ENCODE measurements at places on chromosomes 6 and 20.
A peak's percentile ranks its signal among the peaks of the same experiment; 100 is the strongest.

- DNase-seq = no peak
Observed at GRCh38 chr6:74248966-74249365, 553.0 kb downstream of the CD109 start.

GRCh38 chr6:132020138-132020581 lies 69.0 kb upstream of the CCN2 start:
- no peak for DNase-seq

DNA sequence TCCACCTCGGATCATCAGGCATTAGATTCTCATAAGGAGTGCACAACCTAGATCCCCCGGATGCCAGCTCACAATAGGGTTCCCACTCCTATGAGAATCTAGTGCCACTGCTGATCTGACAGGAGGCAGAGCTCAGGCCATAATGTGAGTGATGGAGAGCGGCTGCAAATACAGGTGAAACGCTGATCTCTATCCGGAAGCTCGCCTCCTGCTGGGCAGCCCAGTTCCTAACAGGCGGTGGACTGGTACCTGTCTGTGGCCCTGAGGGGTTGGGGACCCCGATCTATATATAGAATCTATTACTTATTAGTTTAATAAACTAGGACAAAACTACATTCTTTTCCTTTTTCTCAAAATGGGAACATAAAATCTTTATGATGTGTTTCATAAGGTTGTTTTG lies 741.9 kb downstream of the RFPL4B start:
- DNase-seq = no peak

DNA sequence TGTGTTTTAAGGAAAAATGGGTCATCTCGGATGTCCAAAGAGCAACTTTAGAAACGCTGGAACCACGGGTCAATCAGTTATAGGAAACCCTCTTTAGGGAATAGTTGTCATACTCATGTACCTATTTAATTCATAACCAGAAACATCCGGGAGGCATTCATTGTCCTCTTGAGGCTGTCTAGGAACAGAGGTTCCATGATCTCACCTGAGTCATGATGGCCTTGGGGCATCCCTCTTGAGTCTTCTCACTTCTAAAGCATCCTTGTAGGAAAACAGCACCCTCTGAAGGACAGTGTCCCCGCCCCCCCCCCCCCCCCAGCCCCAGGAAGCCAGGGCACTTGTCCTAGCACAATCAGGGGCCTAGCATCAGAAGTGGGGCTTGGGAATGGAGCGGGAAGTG lies 46.3 kb upstream of the CDH4 start:
- no peak for DNase-seq

- DNase-seq = no peak
Observed at GRCh38 chr6:168015482-168016175, 18.2 kb downstream of the KIF25 start.

DNA sequence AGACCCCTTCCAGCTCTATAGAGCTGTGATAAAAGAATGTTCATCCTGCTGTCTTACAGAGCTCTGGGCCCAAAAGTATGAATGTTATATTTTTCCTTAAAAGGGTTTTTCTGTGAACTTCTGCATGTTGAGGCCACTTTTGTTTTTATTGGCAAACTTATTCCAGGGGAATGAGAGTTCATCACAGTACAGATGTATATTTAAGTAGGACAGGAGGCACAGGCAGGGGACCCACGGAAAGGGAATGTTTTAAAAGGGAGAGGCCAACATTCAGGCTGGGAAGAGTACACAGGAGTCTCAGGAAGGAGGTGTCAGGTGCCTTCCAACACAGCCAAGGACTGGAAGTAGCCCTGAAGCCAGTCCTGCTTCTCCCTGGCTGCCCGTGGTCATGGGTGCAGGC lies 148.4 kb downstream of the EYA2 start:
- no peak for DNase-seq

- DNase-seq = no peak
Observed at GRCh38 chr6:29870104-29870503, 42.5 kb downstream of the HLA-G start.

DNA sequence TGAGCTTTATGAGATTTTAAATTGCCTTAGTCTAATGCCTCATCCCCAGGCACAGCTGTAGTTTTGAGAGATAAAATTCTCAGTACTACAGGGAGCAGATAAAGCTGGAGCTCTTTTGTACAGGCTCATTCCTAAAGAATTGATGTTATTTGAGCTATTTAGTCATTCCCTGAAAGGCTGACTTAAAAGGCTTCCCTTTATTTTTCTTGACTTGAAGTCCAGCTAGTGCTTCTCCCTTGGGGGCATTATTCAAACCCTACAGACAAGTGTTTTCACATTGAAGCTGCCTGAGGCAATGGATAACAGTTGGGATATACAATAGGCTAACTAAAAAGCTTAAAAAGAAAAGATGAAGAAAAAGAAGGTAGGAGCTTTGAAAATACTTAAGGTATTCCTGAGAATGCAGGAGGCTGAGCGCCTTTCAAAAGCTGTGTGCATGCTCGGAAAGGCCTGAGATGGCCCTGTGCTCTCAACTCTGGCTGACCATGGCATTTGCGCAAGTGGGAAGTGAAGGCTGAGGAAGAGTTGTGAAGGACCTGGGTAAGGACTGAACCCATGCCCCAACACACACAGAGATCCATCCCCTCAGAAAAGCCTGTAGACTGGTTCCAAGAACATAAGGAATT lies 315.1 kb downstream of the SMOC2 start:
- DNase-seq = no peak

GRCh38 chr6:39209360-39209811 lies 19.9 kb downstream of the KCNK5 start:
- no peak for DNase-seq

DNA sequence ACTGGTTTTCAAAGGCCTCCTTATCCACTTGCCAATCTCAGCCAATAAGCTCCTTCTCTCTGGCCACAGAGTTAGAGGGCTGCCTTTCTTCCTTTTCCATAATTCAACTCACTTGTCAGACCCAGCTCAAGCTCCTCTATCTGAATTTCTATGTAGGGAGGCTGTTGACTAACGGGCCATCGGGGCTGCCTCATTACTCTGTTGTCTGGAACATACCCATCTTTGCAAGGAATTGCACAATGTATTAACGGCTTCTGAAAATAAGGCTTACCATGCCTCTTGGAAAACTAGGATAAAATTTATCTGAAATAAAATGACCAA lies 28.5 kb upstream of the KIF6 start:
- DNase-seq = no peak

DNA sequence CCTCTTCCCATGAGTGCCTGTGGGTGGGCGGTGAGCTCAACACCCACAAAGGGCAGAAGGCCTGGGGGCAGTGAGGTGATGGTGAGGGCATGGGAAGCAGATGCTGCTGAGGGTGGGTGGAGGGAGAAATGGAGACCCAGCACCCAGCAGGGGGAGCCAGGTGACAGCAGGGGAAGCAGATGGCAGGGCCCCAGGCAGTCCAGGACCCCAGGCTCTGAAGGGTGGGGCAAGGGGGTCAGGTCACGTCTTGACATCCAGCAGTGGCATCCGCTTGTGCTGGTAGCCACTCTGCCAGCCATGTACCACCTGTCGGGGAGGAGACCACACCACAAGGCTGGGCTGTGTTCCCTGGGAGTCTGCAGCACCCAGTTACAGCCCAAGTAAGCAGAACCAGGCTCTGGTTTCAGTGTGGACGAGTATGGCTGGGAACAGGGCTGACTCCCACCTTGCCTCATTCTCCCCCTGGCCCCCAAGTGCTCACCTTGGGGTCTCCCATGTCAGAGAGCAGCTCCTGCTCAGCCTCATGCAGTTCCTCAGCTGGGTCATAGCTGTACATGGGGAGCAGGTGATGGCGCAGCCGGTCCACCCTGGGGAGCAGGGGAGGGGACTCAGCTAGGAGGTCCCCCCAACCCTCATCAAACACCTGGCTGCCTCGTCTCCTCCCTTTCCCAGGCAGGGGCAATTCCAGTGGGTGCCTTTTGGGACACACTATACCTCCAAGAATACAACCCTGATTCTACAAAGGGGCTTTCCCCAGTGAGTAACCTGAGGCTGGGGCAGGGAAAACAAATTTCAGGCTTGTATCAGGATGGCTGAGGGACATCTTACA lies 2.0 kb downstream of the SMIM29 start:
- DNase-seq = peak; percentile 40

DNA sequence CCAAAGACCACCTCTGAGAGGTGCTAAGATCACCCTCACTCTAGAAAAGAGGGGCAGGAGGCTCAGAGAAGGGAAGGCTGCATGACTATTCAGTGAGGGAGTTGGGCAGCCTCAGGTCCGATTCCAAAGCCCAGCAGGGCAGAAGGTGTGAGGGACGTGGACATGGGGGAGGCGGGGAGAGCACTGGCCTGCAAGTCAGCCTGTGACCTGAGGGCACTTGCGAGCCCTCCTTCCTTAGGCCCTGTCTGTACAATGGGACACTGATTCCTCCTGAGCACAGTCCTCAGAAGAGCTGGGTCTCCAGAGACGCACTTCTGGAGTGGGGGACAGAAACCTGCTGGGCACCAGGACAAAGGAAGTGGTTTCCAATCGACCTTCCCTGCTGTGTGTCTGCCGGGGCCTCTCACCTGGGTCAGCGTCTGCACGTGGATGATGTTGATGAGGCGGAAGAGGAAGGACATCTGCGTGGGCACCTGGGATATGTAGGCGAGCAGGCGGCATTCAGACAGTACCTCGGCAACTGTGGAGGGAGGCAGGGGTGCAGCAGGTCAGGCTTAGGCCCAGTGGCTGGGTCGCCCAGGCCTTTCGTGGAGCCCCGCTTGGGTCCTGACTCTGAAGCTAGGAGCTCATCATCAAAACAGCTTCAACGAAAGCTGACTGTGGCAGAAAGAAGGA lies 48.5 kb downstream of the MYH7B start:
- no peak for DNase-seq

GRCh38 chr6:14373648-14374437 lies 256.3 kb downstream of the CD83 start:
- no peak for DNase-seq

DNA sequence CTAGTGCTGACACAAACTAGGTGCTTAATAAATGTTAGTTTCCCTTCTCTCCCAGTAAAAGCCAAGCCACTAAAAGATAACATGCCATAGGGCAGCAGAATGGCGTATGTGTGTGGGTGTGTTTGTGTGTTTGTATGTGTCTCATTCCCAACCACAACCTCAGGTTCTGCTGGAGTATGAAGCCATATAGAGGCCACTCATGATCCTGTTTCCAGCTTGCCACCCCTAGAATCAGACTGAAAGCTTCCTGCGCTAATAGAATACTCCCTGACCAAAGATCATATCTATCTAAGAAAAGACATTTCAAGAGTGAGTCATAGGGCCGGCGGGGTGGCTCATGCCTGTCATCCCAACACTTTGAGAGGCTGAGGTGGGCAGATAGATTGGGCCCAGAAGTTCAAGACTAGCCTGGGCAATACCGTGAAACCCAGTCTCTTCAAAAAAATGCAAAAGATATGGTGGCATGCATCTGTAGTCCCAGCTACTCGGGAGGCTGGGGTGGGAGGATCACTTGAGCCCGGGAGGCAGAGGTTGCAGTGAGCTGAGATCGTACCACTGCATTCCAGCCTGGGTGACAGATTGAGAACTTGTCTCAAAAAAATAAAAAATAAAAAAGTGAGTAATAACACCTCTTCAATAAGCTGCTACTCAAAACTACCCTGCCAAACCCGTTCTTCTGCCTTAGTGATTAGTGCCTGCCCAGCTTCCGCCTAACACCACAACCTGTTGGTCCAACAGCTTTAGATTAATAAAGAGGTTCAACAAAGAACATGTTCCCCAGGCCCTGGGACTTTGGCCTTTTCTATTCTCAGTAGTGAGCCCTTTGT lies 11.8 kb upstream of the SNRPC start:
- no peak for DNase-seq

DNA sequence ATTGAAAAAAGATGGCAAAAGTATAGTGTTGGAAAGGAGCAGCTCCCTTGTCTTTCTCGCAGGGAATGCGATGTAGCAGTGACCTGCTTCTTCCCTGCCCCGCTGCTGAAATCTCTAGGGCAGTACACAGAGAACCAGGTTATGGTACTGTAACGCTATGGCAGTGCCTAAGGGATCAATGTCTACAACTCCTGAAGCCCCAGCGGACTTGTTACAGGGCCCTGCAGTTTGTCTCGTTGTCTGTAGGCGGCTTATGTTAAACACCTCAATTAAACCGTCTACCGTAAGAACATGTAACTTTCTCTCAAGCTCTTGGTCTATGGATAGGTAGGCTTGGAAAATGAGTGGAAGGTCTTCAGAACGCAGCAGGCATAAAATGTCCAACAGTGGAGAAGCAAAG lies 44.8 kb upstream of the SLC17A4 start:
- DNase-seq = no peak

DNA sequence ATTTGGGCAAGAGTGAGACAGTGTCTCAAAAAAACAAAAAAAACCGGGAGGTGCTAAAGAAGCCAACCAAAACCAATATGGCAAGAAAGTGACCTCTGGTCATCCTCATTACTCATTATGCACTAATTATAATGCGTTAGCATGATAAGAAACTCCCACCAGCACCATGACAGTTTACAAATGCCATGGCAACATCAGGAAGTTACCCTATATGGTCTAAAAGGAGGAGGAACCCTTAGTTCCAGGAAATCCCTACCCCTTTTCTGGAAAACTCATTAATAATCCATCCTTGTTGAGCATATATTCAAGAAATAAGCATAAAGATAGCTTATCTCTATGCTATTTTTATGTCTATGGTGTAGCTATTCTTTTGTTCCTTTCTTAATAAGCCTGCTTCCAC lies 31.7 kb downstream of the C6orf52 start:
- no peak for DNase-seq

- peak; percentile 30 for DNase-seq
Observed at GRCh38 chr6:45586216-45587171, 208.8 kb upstream of the SUPT3H start.

- DNase-seq = no peak
Observed at GRCh38 chr20:1418350-1418749, 25.5 kb upstream of the FKBP1A start.

- DNase-seq = no peak
Observed at GRCh38 chr20:61846074-61846473, 219.6 kb downstream of the TAF4 start.

GRCh38 chr6:16464045-16464444 lies 225.7 kb downstream of the GMPR start:
- no peak for DNase-seq

DNA sequence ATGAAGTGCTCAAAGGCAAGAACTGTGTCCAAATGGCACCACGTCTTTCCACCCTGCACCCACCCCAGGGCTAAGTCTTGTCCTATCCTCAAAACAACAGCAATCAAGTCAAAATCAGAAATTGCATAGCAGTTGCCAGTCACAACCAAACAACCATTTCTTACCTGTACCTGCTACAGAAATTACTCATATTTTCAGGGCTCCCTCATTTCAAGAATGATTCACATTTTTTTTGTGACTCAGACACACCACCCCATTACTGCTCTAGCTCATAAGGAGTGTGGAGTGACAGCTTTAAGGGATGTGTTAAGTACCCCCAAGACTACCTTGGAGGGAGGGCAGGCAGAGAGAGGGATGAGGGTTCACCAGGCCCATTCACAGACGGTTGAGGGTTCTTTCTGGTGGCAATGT lies 111.7 kb downstream of the TRERF1 start:
- DNase-seq = peak; percentile 50

DNA sequence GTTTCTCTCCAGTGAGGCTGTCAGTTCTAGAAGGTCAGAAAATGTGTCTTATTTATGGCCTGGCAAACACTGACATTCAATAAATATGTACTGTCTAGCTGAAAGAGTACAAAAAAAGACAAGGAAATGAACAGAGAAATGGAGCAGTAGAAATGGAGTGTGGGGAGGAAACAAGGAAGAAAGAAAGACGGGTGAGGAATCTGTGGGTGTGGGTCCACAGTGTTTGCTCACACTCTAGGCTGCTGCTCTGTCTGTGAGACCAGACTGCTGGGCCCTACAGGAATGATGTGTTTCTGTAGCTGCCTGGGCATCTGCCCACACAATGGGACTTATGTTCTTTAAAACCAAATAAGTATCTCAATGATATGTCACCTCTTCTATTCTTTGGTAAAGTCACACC lies 114.2 kb downstream of the MOXD1 start:
- no peak for DNase-seq

GRCh38 chr6:90463359-90463758 lies 123.5 kb downstream of the MAP3K7 start:
- DNase-seq = peak; percentile 16
